Anterior cingulate cortex (tissue), 58 donors: ENCODE measurements at places on chromosomes 7 and 10.

DNA sequence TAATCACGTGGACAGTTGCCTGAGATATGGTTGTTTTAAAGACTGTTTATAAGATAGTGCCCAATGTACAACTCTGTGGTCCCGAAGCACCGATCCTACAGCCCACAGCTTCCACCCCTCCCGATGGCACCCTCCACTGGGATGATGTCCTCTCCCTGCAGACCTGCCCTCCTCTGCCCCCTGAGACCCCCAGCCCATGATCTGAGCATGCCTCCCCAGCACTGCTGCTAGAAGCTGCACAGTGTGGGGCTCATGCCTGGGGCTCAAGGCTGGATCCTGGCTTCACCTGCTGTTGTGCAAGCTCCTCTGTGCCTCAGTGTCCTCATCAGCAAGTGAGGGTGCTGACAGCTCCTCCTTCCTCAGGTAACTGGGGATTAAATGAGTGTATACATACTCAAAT is 254.7 kb upstream of the MKI67 start:
- DNase-seq, result no peak

GRCh38 chr7:97576043-97576442 is 155.8 kb upstream of the TAC1 start:
- no peak for DNase-seq

GRCh38 chr10:130110246-130111112 is at the start of gene C10orf143:
TSS of gene C10orf143 (minus strand) at chr10:130110830. CDS start at chr10:130110772, 58 bp downstream.
- DNase-seq, result peak; percentile 96

DNA sequence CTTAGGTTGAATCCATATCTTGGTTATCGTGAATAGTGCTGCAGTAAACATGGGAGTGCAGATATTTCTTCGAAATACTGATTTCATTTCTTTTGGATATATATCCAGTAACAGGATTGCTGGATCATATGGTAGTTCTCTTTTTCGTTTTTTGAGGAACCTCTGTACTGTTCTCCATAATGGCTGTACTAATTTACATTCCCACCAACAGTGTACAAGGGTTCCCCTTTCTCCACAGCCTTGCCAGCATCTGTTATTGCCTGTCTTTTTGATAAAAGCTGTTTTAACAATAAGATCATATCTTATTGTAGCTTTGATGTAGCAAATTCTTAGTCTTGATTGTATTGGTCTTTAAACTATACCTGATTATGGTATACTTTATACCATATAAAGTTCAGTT is 45.3 kb downstream of the ZNRF2 start:
- no peak for DNase-seq

DNA sequence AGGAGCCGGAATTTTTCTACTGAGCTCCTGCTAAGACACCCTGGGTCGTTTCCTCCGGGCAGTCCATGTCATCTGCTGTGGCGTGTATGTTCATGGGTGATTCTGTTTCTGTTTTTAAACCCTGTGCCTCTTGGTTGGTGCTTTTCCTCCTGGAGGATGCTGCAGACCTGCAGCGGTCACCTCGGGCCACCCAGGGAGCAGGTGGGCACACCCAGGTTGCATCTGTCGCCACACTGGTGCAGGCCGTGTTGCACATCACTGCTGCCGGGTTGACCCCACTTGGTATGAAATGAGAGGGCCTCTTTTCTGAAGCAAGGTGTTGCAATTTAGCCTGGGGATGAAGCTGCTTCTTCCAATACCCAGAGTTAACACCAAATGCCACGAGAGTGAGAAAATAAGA is 127.2 kb downstream of the CUX1 start:
- no peak for DNase-seq

- no peak for DNase-seq
Observed at GRCh38 chr10:101310529-101311184, 43.3 kb upstream of the BTRC start.

DNA sequence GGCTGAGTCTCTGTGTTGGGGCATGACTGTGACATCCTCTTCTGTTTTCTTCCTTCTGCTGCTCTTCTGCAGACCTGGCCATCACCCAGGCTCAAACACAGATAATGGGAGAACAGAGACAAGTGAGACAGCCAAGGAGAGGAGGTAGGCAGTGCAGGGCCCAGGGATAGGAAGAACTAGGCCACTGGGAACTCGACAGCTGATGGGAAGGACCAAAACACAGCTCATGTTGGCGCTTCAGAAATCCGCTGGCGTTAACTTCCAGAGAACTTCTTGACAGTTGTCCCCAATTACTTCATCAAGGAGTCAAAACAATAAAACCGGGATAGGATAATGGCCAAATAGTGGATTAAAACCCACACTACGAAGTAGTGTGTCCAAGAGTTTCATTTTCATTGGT is 97.0 kb upstream of the PALS2 start:
- no peak for DNase-seq
